NCI-H1694 (cell line): ENCODE measurements at places on chromosomes 3 and 15.

DNA sequence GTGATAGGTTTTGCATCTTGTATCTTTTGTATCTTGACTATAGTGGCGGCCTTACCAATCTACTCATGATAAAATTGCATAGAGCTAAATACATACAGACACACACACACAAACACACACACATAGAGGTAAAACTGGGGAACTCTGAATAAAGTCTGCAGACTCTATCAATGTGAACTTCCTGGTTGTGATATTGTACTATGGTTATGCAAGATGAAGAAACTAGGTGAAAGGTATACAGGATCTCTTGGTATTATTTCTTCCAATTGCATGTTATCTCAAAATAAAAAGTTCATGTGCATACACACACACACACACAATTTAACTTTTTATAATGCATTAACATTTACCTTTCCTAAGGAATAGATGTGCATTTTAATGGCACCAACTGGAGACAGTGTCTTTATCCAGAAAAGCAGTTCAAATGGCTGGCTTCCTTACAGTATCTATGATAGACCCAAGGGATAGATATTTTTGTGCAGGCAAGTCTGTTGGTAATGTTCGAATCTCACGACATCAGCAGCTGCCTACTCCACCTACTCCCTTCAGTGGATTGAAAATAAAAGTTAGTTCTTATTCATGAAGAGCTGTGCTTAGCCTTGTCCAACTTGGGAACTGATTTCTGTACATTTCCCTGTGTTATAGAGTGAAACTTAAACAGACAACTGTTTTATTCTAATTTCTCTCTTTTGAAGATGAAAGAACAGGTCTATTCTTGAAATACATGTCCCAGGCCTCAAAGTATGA lies 46.9 kb upstream of the SPRED1 start:
- no peak for DNase-seq

DNA sequence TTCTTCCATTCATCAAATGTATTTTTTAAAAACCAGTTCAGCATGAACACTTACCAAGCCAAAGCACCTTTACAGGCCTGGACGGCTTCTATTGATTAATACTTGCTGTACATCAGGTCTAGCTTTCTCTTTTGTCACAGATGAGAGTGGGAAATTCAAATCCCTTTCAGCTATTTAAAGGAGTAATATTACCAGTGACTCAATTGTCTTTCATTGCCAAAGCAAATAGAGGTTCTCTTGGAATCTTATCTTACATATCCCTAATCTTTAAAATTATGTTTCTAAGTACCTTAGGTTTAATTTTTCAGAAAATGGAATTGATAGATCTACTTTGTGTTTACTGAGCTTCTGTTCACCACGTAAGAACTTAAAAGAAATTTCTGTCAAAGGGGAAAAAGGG lies 922.9 kb downstream of the NSUN3 start:
- no peak for DNase-seq

- no peak for DNase-seq
These were observed 123.1 kb upstream of the UBE2E1 start for GRCh38 chr3:23682646-23683045.

- DNase-seq = no peak
These were observed 4.3 kb downstream of the SST start for GRCh38 chr3:187665764-187666402.

DNA sequence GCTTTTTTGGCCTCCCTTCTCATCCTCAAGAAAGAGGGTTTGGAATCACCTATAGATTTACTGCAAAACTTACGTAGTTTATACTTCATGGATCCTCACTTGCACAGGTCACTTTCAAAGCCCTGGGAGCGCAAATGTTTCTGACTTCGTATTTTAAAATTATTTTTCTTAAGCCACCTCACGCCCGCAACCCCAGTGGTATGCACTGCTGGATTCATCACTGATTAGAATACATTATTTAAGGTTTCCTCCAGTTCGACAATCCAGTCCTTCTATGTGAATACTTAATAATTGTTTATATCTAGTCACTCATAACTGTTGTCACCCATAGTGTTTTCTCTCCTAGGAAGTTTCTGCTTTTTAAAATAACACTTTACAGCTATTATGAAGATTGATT lies 339.9 kb downstream of the CHL1 start:
- DNase-seq = no peak

DNA sequence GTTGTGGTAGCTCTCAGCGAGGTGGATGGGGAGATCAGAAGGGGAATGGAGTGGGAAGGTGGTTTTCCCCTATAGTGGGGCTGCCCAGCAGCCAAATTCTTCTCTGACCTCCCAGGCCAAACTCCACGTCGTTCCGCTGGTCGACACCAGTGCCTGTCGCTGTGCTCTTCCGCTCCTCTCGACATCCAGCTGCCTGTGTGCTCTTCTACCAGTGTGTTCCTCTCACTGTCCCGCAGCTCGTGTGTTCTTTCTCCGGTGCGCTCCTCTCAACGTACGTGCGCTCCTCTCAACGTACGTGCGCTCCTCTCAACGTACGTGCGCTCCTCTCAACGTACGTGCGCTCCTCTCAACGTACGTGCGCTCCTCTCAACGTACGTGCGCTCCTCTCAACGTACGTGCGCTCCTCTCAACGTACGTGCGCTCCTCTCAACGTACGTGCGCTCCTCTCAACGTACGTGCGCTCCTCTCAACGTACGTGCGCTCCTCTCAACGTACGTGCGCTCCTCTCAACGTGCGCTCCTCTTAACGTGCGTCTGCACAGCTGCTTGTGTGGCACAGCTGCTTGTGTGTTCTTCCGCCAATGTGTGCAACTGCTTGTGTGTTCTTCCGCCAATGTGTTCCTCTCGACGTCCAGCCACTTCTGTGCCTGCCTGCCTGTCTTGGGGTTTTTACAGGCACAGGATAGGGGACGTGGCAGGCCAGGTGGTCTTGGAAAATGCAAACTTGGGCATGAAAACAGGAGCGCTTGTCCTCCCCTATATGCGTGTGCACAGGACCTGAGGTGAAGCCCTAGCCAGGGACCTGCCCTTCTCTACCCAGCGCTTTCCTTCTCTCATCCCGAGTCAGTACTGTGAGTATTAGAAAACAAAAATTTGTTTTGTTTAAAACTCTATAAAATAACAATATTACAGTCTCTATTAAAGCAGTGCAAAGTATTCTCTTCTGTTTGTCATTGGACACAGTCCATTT lies 991.1 kb downstream of the GBE1 start:
- DNase-seq = no peak

GRCh38 chr15:101807345-101807945 lies 4.1 kb downstream of the OR4F6 start:
- DNase-seq = no peak
